ENCODE measurements at places on chromosomes 5 and 9.

DNA sequence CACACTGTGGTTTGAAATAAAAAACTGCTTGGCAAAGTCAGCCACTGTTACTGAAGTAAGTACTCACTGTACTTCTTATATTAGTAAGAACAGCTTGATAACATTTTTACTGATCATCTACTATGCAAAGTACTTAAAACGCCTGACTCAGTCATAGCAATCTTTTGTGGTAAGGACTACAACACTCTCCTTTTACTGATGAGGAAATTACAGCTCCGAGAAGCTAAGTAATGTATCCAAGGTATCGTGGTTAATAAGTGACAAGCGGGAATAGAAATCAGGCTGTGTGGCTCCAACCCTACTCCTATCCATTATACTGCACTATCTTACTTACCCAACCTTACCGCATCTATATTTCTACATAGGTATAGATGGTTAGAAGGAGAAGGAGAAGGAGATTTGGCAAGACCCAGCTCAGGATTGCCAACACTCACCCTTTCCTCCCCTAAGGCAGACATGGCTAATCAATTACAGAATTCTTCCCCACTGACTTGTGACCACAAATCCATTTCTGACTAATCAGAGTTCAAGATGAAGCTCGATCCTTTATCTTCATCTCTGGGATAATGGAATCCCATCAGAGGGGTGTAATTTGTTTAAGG lies 281.4 kb downstream of the SPOCK1 start:
- no peak for DNase-seq

GRCh38 chr9:107108342-107109130 lies 174.5 kb upstream of the RAD23B start:
- no peak for DNase-seq

DNA sequence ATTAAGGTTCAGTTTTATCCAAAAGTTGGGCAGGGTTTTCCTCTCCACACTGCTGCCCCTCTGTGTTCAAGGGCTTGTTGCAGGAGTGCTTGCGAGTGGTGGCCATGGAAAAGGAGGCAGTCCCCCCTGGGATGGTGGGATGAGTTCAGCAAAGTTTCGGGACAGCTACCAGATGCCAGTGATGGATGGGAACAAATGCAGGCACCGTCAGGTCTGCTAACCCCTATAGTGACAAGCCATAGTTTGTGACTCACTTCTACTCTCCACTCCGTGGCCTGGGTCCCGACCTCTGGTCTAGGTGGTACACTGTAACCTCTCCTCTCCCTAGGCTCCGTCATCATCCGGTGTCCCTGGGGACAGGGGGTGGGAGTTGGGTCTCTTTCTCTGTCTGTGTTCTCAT lies 3.8 kb upstream of the RNF14 start:
- no peak for DNase-seq

- DNase-seq: no peak
These were observed 30.1 kb upstream of the HAPLN1 start for GRCh38 chr5:83750749-83751148.

- peak; percentile 72 for DNase-seq
These were observed at the start of gene CNTFR for GRCh38 chr9:34589636-34590380. CNTFR (minus strand) TSS chr9:34589724; CDS start chr9:34568981, 20,743 bp downstream.

DNA sequence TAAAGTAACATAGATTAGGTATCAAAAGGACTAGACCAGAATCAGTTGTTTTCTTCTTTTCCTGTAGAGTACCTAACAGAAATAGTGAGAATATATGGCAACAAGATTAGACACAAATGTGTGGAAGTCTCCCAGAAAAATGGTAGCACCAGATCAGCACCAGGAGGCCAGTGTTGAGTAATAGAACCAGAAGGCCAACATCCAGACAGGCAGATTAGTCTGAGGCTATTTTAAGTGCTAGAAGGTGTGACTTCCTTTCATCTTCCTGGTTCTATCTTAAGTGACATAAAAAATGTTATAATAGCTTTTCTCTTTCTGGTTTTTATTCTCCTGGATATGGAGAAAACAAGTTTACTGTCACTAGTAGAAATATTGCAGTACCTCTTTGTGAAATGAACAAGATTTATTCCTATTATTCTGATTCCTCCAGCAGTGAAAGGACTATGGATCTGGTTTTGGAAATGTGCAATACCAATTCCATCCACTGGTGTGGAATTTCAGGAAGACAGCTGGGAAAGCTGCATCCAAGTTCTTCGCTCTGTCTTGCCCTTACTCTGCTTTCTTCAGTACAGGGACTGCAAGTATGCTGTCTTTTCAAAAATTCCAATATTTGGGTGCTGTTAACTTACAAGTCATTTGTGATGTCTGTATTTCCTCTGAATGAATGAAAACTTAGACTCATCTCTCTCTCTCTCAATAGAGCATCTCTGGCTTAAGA lies 39.1 kb downstream of the SHLD3 start:
- no peak for DNase-seq

Measured in Right ventricle myocardium inferior (tissue), 1 donor.